Activated naive CD8-positive, alpha-beta T cell treated with anti-CD3 and anti-CD28 coated beads, Interleukin-2, amount 10 ng/mL, durations not matched to agents 7 days and 5 days (primary cell): ENCODE measurements at places on chromosomes 12 and 14. TPM values are rescaled to one million over a fixed set of nuclear protein-coding genes. Genes with fewer than 3 reads are reported as not detected.

DRAM1 gene
- total RNA-seq = 2.3 TPM

TEDC1 gene
- 47.6 TPM for total RNA-seq

TCL1B gene
- total RNA-seq = not detected

PTCSC3 gene
- total RNA-seq = not detected

BEGAIN gene
- total RNA-seq = 1.5 TPM

LBHD2 gene
- not detected for total RNA-seq

CISTR gene
- not detected for total RNA-seq

RNFT2 gene
- 11.4 TPM for total RNA-seq

AKAP6 gene
- total RNA-seq = 1.8 TPM

DCN gene
- total RNA-seq = not detected

CYP46A1 gene
- total RNA-seq = 0.26 TPM

NFATC4 gene
- not detected for total RNA-seq

TMEM233 gene
- not detected for total RNA-seq

BCL2L14 gene
- total RNA-seq = 3.4 TPM

LMNTD1 gene
- total RNA-seq = not detected

COX8C gene
- total RNA-seq = not detected

- no peak for DNase-seq
These were observed 41.6 kb upstream of the TTC7B start for GRCh38 chr14:90857866-90858265.

GRCh38 chr14:22432348-22432976, 156.6 kb downstream of the DAD1 start:
- DNase-seq = no peak

DNA sequence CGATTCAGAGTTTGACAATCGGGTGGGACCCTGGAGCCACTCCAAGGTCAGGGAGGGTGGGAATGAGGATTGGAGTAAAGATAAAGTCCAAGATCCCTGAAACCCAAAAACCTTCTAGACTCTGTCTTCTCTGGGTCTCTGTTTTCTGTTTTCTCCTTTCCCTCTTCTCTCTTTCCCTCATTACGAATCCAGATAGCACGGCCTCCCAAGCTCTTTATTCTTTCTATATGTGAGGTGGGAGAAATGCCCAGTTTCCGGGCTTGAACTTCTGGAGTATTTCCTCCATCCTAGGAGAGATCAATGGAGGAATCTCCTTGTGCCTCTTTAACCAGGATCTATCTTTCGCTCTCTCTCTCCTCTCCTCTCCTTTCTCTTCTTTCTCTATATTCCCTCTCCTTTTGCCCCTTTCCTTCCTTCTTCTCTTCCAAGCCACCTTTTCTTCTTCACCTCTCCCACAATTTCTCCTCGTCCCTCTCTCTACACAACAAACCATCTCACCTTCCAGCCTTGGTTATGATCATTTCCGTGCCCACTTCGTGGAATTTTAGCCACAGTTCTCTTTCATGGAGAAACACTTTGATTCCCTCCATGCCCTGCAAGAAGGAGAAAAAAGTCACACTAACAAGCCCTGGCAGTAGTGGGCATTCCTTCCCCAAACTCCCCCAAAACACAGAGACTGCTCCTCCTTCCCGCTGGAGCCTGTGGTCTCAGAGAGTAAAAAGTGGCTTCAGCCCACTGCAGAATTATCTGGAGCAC, 4.4 kb downstream of the TBX5 start:
- DNase-seq = no peak

DNA sequence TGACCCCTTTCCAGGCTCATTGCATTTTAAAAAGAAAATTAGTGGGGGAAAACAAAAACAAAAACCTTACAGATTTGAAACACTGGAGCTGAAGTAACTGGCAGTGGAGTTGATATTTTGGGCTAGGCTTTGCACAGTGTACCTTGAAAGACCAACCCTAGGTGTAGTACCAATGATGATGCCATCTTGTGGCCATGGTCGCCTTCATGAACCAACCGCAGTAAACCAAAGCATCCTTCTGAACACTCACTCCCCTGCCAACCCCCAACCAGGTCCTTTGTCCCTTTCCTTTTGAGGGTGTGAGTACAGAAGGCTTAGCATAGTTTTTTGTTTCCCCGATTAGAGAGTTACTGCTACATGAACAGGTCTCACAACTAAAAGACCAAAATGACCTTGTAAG, 5.9 kb downstream of the TOMM20L start:
- no peak for DNase-seq

DNA sequence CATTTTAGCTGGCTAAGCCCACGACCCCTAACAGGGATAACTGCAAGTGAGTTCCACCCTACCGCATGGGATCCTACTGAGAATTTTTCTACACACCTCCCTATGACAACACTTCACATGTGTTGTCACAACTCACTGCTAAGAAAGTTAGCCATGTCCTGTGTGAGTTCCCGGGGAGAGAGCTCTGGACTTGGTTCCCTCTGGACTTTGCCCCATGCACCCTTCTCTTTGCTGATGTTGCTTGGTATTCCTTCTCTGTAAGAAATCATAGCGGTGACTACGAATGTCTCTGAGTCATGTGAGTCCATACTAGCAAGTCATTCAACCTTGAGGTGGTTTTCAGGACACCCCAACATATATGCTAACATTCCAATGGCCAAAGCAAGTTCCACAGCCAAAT, 9.5 kb upstream of the CDKN3 start:
- no peak for DNase-seq

DNA sequence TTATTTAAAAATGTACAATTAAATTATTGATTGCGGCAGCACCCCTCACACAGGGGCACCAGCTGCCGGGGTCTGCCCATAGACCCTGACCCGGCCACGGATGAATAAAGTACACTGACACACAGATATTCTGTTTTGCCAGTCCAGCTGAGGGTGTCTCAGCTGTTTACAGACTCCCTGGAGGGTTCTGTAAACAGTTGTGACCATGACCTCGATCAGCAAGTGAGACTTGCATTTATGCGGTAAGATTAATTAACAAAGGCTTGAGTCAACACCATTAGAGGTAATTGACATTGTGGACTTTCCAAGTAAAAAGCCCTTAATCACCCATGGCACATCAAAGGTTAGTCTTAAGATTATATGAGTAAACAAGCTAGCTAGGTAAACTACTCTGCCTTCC, 94.3 kb downstream of the FUT8 start:
- no peak for DNase-seq

DNA sequence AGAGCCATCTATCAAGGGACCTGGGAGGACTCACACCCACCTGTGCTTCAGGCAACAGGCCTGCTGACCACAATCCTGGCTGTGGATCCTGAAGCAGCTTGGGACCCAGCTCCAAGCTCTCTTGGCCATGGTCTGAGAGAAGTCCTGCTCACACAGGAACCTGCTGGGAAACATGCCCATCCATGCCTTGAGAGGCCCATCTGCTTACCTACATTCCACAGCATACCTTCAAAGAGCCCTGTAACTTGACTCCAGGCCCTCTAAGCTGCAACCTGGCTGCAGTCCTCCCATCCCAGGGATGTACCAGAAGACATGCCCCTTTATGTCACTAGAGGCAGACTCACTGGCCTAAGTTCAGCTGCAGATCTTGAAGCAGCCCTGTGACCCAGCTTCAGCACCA, 61.7 kb upstream of the AMIGO2 start:
- DNase-seq = no peak

DNA sequence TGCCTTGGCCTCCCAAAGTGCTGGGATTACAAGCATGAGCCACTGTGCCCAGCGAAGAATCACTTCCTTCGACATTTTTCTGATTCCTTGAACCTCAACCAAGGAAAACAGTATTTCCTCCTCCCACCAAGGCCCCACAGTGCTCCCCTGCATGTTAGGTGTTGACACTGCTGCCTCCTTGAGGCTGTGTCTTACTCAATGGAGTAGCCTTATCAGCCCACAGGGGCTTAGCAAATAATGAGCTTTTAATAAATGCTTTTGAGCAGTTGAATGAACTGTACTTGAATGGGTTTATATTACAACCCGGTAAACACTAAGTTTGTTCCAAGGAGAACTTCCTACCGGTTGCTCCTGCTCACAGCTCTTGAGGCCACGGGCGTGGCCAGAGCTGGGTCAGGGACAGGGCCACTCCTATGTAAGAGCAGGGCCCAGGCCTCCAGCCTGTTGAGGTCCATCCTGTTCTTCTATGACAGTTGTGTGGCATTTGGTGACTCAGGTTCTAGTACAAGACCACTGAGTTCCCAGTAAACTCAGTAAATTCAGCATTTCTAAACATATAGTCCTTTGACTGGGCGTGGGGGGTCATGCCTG, 36.8 kb upstream of the TUBA1A start:
- DNase-seq = no peak

- no peak for DNase-seq
These were observed 67.9 kb downstream of the TBX3 start for GRCh38 chr12:114616081-114616480.

DNA sequence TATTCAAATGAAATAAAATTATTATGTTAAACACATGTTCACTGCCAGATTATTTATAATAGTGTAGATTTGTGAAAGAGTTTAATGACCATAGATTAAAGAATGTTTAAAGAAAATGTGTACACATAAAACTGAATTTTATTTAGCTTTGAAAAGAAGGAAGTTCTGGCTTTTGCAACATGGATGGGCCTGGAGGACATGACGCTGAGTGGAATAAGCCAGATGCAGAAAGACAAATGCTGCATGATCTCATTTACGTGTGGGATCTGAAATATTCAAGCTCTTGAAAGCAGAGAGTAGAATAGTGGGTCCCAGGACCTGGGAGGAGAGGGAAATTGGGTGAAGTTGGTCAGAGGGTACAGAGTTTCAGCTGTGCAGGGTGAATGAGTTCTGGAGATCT, 1261.2 kb downstream of the TMEM121 start:
- no peak for DNase-seq

DNA sequence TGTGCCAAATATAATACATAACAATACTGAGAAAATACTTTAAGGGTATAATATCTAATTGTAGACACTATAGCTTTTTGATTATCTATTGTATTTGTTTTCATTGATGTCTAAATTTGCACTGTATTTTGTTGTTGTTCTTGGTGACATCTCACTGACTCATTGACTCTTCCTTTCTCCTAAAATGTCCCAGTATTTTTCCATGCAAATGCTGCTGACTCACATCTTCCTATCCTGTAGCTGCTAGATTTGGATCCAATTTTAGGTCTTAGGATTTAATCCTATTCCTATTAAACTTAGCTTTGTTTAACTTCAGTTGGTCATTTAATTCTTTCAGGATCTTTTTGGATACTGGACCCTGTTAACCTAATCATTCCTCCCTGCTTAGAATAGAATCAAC, 148.5 kb downstream of the TMTC2 start:
- DNase-seq = no peak

DNA sequence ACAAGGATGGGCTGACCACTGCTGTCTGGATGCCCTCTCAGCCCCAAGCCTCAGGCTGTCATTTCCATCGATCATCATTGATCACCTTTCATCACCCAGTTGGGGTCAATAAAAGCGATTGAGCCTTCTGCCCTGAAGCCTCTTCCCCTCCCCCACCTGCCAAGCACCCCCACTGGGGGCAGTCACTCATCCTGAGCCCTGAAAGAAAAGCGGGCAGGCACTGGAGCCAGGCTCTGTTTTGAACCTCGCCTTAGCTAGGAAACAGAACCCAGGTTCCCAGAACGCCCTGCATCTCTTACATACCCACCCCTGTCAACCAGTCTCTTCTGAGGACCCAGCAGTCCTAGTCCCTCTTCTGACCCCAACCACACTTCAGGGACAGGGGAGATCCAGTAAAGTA, 5.8 kb downstream of the SMUG1 start:
- DNase-seq = no peak

DNA sequence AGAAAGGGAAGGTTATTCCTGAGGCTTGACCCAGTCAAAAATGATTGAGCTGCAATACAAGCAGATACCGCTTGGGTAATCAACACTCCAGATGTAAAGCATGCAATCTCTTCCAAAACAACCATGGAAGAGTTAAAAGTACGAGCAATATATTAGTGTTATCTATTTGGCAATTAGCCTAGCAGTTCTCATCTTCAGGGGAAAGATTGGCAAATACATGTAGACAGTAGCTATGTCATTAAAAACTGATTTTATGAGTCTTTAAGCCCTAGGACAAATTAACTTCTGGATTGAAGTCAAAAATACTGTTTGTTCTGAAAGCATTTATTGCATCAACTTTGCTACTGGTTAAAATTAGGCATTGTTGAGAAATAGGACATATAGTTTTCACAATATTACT, 9.3 kb upstream of the GYS2 start:
- DNase-seq = no peak

DNA sequence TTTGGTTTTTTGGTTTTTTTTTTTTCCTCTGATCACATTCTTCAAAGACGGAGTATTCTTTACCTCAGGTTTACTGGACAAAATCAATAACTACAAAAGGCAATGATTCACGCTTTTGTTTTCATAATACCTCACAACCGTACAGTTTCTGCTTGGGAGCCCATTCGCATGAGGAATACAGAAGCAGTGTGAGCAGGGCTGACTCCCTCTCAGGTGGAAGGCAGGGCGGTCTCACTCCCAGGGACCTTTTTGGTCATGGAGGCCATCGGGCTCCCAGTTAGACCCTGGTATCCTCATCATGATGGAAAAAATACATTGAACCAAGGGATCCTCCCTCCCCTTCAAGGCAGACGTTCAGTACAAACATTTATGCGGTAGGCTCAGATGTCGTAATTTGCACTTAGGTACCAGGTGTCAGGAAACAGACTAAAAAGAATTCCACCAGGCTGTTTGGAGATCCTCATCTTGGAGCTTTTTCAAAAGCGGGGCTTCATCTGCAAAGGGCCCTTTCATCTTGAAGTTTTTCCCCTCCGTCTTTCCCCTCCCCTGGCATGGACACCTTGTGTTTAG, 19.0 kb upstream of the TIGAR start:
- DNase-seq = no peak

- peak; percentile 57 for DNase-seq
These were observed 51.3 kb downstream of the LRCOL1 start for GRCh38 chr12:132558861-132559623.

- no peak for DNase-seq
These were observed 163.6 kb upstream of the DYRK2 start for GRCh38 chr12:67484791-67485480.

- DNase-seq = no peak
These were observed 133.1 kb upstream of the CNOT2 start for GRCh38 chr12:70110085-70110484.

DNA sequence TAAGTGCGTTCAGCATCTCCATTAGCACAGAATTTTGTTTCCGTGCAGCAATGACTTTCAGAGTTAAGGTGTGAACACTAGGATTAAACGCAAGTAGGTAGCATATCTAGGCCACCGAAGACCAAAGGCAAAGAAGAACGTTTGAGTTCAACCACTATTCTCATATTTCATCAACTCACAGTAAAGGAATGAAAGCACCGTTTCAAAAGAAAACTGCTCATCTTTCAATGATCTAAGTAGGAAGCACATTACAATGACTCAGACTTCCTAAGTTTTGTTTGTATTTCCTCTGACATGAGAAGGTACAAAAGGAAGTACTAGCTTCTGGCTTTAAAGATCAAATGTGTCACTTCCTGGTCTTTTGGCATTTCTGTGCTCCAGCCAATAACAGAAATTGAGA, 57.6 kb downstream of the ACADS start:
- DNase-seq = no peak

GRCh38 chr12:70091021-70091521, 152.2 kb upstream of the CNOT2 start:
- DNase-seq = no peak
